ENCODE measurements at places on chromosomes 6 and 20.

GRCh38 chr20:60691966-60692615, 560.0 kb upstream of the CDH4 start:
- no peak for DNase-seq

GRCh38 chr20:49037962-49038387, 8.1 kb upstream of the CSE1L start:
- DNase-seq, result peak; percentile 30

- peak; percentile 26 for DNase-seq
These were observed 61.4 kb downstream of the TXLNB start for GRCh38 chr6:139230391-139230840.

DNA sequence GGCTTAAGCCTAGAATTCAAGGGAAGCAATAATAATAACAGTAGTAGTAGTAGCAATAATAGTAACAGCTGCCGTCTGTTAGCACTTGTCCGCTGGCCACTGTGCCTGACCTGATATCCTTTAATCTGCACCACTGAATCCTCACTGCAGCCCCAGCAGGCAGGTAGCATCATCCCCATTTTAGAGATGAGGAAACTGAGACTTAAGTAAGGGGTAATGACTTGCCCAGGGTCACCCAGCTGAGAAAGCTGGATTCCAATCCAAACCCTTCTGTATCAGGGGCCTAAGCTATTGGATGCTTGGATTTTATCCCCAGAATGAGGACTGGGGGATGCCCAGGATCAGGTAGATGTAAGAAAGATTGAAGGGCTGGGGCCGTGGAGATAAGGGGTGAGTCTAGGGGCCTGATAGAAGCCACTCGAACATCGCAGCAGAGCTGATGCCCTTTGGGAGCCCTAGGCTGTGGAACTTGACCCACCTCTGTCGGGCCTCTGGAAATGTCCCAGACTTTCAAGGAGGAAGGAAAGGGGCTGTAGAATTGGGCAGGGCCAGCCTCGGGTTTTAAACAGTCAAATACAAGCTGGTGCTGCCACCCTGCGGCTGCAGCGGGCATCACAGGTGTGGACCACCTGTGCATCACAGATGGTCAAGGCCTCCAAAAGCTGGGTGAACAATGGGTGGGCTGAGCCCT, 102.1 kb upstream of the MYL9 start:
- DNase-seq, result peak; percentile 55

DNA sequence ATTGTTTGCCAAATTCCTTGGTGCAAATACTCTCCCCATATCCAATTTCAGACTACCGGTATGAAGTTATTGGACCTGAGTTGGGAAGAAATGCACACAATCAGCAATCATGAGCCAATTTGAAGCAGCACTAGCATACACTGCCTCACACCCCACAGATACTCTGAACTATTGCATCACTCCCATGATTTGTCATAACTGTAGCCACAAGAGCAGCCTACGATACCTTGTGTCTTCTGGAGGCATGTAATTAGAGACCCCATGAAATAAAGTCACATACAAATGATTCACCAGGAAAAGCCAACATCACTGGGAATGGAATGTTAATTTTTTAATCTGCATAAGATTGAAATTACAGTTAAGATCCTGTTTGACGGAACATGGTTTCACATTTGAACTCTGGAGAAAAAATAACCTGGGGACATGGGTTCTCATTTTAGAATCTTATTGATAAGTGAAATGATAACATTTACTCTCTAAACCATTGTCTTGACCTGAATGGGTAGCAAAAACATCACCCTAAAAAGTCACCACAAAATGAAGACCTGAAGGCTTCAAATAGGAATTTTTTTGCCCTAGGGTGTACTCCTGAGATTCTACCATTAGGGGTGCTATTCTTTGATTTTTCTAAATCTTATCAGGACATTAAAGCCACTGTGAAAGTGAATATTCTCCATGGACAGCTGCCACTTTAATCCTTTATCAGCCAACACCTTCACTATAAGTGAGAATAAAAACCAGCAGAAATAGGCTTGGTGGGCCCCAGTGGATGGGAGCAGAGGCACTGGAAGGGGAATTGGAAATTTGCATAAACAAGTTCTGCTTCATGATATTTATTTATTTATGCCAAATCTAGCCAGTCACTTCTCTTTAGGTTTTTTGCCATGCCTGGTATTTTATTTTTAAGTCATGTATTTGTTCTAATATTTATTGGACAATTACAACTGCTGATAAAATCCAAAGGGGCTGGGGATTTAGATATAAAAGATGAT, 34.5 kb upstream of the HBS1L start:
- peak; percentile 45 for DNase-seq

- no peak for DNase-seq
These were observed 46.9 kb downstream of the PDE10A start for GRCh38 chr6:165616116-165616515.

GRCh38 chr6:129370268-129370916, 339.6 kb downstream of the ARHGAP18 start:
- peak; percentile 32 for DNase-seq

- DNase-seq, result no peak
These were observed 14.3 kb upstream of the TRPC4AP start for GRCh38 chr20:35106827-35107380.

GRCh38 chr6:89525786-89526562, 93.0 kb downstream of the ANKRD6 start:
- DNase-seq, result no peak

GRCh38 chr6:35073766-35074471, 67.2 kb downstream of the TCP11 start:
- DNase-seq, result no peak

- no peak for DNase-seq
These were observed 872.4 kb downstream of the C6orf118 start for GRCh38 chr6:164436976-164437375.

- no peak for DNase-seq
These were observed 3.8 kb downstream of the IL17A start for GRCh38 chr6:52189974-52190373.

DNA sequence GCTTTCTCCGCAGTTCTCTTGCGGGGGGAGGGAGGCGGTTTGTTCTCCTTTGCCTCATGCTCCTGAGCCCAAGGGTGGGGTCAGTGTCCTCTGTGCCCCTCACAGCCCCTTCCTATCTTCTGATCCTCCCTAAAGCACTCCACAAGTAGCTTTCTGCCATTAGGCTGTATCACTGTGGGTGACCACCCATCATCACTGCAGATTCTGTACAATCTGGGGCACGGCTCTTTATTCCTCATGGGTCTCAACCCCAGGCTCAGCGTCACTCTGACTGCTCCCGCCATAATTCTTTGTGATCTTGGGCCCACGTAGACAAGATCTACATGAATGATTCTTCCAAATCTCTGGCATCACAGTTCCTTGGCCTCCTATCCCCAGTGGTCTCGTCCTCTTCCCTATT, 10.5 kb downstream of the NCR2 start:
- DNase-seq, result no peak

DNA sequence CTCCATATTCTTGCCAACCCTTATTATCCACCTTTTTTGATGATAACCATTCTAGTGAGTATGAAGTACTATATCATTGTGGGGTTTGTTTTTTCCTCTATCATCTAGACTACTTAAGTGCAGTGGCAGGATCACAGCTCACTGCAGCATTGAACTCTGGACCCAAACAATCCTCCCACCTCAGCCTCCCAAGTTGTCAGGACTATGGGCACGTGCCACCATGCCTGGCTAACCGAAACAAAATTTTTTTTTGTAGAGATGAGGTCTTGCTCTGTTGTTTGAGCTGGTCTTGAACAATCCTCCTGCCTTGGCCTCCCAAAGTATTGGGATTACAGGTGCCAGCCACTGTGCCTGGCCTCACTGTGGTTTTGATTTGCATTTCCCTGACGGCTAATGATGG, 67.5 kb downstream of the TRPC4AP start:
- DNase-seq, result no peak

DNA sequence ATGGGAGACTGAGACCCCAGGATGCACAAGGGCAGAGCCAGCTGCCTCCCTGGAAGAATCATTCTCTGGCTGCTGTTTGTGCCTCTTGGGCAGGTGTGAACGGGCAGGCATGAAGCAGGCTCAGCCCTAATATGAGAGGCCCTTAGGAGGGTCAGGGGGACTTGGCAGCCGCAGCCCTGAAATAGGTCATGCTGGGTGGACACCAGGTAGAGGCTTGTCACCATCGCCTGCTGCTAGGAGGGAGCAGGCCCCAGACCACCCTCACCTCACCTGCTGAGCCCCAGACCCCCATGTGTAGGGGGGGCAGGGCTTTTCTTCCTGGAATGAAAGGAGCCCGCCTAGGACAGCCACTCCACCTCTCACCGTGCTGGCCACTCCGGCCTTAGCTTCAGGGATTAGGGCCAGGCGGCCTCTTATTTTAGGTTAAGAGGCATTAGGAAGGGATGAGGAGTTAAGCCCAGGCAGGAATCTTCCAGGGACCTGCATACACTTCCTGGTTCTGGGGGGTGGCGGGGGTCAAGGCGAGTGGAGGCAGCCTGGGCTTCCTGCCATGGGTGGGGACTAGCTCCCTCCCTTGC, 92.4 kb downstream of the ASXL1 start:
- no peak for DNase-seq

- DNase-seq, result no peak
These were observed 38.3 kb downstream of the PSMG4 start for GRCh38 chr6:3297006-3297405.

GRCh38 chr6:45272626-45273025, 55.5 kb upstream of the RUNX2 start:
- DNase-seq, result no peak

- DNase-seq, result no peak
These were observed 12.3 kb downstream of the PXT1 start for GRCh38 chr6:36430351-36430750.

DNA sequence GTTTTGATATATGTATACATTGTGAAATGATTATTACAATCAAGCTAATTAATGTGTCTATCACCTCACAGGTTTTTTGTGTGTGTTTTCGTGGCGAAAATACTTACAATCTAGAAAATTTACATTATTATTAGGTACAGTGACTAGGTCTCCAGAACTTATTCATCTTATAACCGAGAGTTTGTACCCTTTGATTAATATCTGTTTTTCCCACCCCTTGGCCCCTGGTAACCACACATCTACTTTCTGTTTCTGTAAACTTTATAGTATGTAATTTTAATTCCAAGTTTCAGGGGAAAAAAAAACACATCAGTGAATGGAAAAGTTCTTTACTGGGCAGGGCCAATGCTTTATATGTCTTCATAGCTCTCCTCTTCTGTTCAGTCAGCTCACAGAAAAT, 131.4 kb downstream of the LMBRD1 start:
- no peak for DNase-seq

GRCh38 chr6:43491750-43492661, 14.6 kb downstream of the TJAP1 start:
- no peak for DNase-seq

GRCh38 chr6:25942561-25943147, 12.2 kb upstream of the SLC17A2 start:
- peak; percentile 23 for DNase-seq

Measured in CD4-positive, alpha-beta T cell treated with Interleukin-6 at 100 ng/mL for 8 hours (primary cell).